ENCODE measurements at places on chromosomes 12 and 14.
A peak's percentile ranks its signal among the peaks of the same experiment; 100 is the strongest.

GRCh38 chr12:94516985-94517384, 57.3 kb upstream of the CEP83 start:
- no peak for DNase-seq

DNA sequence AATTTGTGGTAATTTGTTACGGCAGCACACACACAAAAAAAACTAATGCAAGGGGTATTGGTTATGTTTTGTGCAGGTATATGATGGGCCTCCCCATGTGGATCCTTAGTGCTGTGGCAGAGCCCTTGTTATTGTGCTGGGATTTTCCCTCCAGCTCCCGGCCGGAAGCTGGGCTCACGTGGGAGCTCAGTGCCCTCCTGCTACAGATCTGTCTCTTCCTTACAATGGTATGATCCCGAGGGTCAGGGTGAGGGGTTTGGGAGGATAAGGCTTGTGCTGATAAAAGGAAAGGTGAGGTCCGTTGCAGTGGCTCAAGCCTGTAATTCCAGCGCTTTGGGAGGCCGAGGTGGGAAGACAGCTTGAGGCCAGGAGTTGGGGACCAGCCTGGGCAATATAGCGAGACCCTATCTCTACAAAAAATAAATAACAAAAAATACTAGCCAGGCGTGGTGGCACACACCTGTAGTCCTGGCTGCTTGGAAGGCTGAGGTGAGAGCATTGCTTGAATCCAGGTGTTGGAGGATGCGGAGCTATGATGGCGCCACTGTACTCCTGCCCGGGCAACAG, 861 bp upstream of the SLC48A1 start:
- DNase-seq, result no peak

DNA sequence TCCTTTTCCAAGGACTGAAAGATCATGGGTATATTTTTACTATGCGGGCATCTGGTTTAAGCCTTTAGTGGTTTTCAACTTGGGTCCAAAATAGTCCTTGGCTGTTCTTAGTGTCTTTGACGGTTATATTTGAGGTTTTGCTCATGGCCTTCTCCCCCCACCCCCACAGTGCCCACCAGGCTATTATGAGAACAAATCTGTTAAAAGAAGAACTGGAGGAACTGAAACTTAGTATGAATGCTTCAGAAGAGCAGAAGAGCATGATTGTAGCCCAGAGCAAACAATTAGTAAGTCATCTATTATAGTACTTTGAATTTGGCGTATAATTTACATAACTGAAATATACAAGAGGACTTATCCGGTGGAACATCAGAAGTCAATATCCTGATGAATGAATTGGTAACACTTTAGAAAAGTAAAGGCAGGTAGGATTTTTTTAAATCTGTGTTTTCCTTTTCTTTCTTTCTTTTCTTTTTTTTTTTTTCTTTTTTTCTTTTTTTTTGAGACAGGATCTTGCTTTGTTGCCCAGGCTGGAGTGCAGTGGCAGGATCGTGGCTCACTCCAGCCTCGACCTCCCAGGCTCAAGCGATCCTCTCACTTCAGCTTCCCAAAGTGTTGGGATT, 71.8 kb upstream of the BCAT1 start:
- no peak for DNase-seq

DNA sequence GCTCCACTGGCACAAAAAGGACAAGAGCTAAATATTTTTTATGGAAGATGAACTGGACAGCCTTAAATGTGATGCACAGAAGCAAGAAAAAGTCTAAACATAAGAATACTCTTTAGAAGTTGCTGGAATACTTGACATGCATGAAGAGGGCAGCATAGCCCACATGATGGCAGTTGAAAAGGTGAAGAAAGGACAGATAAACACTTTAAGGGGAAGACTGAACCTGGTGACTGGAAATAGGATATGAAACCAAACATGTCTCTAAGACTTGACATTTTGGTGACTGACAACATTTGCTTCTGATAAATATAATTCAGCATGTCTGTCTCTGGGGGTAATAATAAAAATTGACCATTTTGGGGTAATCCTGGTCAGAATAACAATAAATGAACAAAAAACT, 273.1 kb downstream of the CCDC91 start:
- no peak for DNase-seq

GRCh38 chr12:85394809-85395208, 114.8 kb downstream of the ALX1 start:
- no peak for DNase-seq

GRCh38 chr14:29109589-29109988, 343.0 kb downstream of the FOXG1 start:
- no peak for DNase-seq

GRCh38 chr14:77848031-77848430, 48.1 kb downstream of the ADCK1 start:
- no peak for DNase-seq

GRCh38 chr14:64229489-64229888, 64.7 kb downstream of the ESR2 start:
- no peak for DNase-seq

GRCh38 chr14:50051106-50051505, 65.3 kb downstream of the VCPKMT start:
- DNase-seq, result no peak

DNA sequence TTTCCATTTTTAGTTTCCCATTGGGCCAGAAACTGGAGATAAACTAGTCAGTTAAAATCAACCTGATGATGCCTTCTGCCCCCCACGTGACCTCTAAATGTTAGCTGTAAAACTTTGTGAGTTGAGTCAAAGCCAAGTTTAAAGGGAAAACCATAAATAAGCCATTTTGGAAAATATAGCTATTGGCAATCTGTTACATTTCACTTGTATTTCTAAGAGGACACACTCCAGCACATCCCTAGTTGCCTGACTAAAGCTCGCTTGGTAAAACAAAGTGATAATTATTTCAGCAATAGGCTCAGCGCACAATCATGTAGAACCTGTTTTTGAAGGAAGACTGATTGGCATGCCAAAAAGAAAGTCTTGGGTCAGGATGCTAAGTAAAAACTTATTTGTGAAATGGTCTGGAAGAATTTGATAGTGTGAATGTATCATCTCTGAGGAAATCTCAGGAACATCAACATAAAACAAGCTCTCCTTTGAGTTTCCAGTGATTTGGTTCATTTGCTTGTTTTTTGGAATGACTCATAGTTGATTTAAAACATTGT, 49.2 kb upstream of the AEBP2 start:
- no peak for DNase-seq

DNA sequence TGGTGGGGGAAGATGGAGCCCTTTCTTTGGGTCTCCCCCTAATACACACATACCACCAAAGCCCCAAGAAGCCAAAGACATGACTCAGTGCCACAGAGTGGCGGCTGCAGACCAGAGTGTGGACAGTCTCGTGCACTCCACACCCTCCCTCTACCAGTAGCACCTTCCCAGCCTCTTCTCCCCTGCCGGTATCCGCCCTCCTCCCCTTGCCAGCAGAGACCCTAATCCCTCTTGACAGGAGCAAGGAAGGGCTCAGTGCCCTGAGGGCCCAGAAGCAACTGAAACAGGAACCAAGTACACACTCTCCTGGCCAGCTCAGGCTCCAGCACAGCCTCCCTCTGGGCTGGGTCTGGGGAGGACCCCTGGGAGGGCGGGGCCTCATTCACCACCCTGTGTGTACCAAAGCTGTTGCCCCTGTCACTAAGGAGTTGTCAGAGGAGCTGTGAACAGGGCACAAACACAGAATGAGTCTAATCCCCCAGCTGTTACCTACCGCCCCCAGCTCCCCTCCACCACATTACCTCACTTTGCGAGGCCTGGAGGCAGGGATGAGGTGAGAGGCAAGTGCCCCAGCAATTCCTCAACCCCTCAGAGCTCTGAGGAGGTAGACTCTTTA, 8.2 kb downstream of the SPRYD3 start:
- DNase-seq, result no peak

GRCh38 chr14:72308967-72309485, 376.8 kb downstream of the RGS6 start:
- DNase-seq, result no peak

DNA sequence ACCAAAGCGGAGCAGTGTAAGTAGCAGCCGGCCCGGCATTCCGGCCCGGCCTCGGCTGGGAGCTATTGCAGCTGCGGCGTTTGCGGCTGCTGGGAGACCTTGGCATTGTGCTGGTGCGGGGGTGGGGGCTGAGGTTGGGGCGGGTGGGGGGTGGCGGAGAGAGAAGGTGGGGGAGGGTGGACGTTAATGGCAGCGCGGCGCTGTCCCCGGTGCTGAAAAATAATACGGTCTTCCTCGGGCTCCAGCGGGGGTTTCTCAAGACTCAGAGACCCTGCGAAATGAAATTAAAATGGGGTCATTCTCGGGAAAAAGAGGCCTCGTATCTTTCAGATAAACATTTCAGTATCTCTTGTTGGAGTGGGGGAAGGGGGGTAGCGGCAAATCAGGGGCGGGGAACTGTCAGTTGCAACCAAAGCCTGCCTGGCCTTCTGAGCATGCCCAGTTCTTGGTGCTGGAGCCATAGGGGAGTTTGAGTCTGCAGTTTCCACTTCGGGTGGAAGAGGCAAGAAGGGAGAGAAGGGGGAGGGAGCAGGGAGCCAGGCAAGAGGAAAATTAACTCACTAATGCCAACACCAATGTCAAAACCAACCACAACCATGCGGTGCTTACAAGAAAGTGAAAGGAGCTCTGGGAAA, 414 bp downstream of the UNC79 start:
- no peak for DNase-seq

DNA sequence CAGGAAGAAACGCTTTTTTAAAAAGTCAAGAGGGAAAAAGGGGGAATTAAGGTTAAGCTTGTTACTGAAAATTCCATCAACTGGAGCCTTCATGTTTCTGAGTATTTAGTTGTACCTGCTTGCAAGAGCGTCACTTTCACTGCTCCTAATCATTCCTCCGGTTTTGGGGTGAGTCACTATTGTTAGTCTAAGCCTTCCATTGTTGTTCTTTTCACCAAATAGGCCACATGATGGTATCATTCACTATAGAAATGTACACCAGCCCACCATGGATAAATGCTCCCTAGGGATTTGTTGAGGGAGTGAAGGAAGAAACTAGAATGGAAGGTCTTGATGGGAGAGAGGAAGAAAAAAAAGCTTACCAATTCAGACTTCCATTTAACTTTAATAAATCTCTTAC, 3.0 kb downstream of the IL22 start:
- no peak for DNase-seq

DNA sequence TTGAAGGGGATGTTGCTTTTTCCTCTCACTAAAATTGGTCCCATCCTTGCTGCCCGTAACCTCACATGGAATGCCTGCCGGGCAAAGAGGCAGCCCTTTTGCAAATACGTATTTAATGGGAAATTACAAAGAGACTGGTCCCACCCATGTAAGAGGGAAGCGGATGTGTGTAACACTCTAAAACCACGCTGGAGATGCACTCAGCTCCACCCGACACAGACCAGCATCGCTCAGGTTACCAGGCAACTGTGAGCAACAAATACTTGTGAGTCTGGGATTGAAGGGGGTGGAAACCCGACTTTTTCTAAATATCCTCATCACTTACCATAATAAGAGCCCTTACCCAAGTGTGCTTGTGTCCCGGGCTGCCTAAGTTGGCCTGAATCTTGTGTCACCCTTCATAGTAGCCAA, 47.7 kb downstream of the ELK3 start:
- peak; percentile 25 for DNase-seq

DNA sequence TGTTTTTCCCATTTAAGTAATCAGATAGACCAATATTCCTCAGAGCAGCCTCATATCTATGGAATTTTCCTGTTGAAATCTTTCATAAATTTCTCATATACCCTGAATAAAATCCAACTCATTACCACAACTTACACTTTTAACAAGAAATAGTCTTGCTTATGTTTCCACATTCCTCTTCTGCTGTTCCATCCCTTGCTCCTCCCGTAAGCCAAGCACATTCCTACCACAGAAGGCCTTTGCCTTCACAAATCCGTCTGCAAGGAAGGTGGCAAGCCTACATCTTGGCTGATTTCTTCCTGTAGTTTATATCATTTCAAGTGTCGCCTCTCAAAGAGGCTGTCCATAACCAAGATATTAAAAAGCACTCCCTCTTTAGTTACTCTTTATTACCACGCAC, 127.7 kb downstream of the C12orf50 start:
- no peak for DNase-seq

DNA sequence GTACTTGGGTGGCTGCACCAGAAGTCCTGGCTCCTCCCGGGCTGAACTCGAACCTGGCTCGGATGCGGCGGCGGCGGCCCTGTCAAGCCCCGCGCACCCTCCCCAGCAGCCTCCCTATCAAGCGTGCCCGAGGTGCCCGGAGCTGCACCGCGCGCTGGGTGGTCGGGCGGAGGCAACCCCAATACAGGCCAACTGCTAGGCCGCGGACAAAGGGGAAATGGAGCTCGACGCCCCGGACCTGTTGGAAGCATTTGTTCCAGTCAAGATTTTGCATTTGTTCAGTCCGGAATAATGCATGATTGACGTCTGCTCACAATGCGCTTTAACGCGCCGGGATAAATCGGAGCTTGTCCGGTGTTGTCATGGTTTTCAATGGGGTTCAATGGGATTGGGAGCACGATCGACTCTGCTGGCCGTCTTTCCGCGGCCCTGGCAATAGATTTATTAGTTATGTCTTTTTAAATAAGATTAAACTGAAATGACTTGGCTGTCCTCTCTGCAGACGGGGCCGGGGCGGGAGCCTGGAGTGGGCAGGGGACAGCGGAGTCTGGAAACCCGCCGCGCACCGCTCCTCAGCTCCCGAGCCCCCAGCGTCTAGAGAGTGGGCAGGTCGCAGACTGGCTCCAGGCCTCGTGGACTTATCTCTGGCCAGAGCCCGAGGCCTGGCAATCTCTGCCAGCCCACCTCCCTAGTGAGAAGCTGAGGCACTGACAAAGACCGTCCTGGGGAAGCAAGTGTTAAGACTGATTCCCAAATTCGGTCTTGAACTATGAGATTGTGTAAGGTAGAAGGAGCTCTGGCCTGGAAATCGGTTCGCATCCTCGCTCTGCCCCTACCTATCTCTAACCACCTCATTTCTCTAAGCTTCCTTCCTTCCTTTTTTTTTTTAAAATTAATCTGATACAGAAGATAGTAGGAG, 1.7 kb upstream of the NKX2-8 start:
- DNase-seq, result no peak

- no peak for DNase-seq
Measured at GRCh38 chr12:91857813-91858542, 287.7 kb downstream of the BTG1 start.

- DNase-seq, result no peak
Measured at GRCh38 chr12:78473136-78473535, 391.4 kb upstream of the SYT1 start.

DNA sequence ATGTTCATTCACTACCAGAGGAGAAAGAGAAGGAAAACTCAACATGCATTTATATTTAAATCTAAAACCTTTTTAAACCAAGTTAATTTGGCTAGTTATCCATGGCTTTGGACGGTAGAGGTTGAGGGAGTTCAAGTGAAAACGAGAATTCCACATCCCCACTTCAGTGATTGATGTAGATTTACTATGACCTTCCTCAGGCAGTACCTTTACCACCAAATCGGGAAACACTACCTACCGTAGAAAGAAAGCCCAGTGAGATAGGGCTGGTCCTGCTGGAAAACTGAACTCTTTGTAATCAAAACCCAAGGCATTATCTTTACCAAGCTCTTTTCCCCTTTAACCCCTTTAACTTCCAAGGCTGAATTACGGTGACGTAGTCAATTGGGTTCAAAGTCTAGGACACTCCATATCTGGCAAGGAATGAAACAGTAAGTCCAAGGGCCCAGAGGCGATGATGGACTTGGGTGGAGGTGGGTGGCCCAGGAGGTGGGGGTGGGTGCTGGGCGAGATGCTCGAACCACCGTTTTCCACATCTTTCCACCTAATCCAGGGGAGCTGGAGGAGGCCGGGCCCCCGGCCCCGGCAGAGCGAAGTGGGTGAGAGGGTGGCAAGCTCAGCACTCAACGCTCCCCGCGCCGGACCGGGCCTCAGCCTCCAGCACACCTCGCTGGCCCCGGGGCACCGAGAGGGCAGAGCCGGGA, 618 bp downstream of the SEC23A start:
- no peak for DNase-seq
